EH (cell line): ENCODE measurements at places on chromosomes 16 and 17.
A peak's percentile ranks its signal among the peaks of the same experiment; 100 is the strongest.

DNA sequence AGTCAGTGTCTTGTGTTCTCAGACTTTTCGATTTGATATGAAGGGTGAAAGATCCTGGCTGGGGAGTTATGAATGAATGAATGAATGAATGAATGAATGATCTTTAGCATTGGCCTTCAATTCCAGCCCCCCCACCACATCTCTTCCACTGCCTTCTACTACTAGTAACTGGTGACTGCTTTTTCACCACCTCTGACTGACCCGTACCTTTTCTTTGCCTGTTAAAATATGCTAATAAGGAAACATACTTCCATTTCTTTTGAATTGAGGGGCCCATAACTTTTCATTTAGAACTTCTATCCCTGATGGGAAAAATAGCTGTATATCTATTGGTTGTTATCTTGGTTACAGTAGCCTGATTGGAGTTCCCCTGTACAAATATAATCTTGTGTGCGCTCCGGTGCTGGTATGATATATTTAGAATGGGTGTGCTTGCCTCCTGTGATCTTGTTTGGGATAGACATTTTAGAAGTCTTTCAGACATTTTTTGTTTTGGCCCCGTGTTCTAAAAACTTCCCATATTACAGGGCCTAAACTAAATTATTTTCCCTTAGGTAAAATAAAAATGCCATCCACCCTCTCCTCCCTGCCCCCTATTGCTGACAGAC is 3.4 kb downstream of the LYRM1 start:
- no peak for DNase-seq

DNA sequence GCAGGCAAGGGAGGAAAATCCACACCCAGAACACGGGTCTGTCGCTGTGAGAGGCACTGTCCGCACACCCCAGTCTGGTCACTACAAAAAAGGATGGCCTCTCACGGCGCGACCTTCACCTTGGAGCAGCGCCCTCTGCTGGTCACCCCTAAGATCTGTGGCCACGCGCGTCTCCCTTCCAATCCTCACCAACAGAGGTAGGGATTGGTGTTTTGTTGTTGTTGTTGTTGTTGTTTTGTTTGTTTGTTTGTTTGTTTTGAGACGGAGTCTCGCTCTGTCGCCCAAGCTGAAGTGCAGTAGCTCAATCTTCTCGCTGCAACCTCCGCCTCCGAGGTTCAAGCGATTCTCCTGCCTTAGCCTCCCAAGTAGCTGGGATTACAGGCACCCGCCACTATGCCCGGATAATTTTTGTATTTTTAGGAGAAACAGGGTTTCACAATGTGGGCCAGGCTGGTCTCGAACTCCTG is 15.0 kb upstream of the C17orf58 start:
- DNase-seq, result peak; percentile 40

DNA sequence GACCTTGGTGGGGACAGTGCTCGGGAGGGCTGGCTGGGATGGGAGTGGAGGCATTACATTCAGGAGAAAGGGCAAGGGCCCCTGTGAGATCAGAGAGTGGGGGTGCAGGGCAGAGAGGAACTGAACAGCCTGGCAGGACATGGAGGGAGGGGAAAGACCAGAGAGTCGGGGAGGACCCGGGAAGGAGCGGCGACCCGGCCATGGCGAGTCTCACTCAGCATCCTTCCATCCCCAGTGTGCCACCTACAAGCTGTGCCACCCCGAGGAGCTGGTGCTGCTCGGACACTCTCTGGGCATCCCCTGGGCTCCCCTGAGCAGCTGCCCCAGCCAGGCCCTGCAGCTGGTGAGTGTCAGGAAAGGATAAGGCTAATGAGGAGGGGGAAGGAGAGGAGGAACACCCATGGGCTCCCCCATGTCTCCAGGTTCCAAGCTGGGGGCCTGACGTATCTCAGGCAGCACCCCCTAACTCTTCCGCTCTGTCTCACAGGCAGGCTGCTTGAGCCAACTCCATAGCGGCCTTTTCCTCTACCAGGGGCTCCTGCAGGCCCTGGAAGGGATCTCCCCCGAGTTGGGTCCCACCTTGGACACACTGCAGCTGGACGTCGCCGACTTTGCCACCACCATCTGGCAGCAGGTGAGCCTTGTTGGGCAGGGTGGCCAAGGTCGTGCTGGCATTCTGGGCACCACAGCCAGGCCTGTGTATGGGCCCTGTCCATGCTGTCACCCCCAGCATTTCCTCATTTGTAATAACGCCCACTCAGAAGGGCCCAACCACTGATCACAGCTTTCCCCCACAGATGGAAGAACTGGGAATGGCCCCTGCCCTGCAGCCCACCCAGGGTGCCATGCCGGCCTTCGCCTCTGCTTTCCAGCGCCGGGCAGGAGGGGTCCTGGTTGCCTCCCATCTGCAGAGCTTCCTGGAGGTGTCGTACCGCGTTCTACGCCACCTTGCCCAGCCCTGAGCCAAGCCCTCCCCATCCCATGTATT is 1.1 kb downstream of the CSF3 start:
- no peak for DNase-seq

GRCh38 chr17:65514082-65514481 is 47.4 kb downstream of the AXIN2 start:
- DNase-seq, result peak; percentile 77

- no peak for DNase-seq
These were observed 565.6 kb downstream of the WWOX start for GRCh38 chr16:78664811-78665772.

DNA sequence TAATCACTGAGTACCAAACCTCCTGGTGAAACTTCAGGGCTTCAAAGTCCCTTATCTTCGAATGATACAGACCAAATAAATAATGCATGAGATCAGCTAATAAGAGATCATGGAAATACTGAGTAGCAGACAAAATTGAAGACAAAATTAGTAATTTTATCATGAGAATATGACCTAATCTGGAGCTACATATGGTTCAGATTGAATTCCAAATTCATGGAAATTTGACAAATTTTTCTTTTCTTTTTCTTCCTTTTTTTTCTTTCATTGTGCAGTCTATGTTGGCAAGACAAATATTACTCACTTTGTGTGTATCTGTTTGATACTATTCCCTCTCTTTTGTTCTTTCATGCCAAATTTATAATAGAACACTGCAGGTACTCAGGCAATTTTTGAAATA is 218.1 kb upstream of the KCNJ16 start:
- DNase-seq, result no peak
